ENCODE measurements at places on chromosomes 1 and 21.
A peak's percentile ranks its signal among the peaks of the same experiment; 100 is the strongest.

- DNase-seq, result no peak
These were observed 6.6 kb downstream of the LDLRAD2 start for GRCh38 chr1:21818656-21819055.

DNA sequence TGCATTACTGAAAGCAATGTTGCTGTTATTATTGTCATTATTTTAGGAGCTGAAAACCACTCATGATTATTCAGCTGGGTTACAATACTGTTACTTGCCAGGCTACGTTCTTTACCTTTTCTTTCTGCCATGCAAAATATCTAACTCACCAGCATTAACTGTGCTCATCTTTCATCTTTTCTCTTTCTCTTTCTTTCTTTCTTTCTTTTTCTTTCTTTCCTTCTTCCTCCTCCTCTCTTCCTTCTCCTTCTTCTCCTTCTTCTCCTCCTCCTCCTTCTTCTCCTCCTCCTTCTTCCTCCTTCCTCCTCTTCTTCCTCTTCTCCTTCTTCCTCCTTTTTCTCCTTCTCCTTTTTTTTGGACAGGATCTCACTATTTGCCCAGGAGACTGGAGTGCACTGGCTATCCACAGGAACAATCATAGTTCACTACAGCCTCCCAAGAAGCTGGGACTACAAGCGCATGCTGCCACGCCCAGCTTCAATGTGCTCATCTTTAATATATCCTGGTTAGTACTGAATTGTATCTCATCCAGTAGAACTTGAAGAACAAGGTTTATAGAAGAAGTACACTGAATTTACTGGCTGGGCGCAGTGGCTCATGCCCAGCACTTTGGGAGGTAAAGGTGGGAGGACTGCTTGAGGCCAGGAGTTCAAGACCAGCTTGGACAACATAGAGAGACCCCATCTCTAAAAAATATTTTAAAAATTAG lies 6.9 kb upstream of the ZMYM4 start:
- DNase-seq, result no peak

DNA sequence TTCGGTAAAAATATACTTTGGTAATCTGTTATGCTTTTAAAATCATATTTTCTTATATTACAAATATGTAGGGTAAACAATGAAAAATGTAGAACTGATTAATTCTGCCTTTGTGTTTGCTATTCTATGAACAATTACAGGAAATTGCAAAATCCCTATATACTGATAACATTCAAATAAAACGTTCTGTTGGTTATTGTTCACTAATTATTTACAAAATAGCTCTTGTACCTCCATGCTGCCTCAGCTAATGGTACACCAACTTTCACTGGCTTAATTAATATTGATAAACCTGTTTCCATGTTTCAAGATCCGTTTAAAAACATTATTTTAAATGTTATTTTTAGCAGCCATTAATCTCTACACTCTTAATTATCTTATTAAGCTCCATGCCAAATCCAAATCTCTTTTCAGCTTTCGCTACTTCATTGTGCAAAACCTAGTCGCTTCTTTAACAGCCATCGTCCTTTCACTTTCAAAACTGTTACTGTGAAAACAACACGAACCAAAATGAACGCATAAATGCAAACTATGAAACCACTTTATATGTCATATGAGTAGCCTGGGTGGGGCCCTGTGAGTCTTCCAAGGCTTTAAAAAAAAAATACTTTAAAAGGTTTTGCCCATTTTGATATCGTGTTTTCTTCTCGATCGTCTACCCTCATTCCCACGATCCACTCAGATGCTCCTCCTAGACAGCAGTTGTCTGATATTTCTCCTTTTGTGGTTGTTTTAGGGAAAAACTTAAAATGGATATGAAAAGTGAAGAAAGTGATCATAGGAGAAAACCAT lies 807.1 kb downstream of the USP25 start:
- no peak for DNase-seq

GRCh38 chr21:32445101-32445500 lies 32.6 kb downstream of the EVA1C start:
- no peak for DNase-seq

DNA sequence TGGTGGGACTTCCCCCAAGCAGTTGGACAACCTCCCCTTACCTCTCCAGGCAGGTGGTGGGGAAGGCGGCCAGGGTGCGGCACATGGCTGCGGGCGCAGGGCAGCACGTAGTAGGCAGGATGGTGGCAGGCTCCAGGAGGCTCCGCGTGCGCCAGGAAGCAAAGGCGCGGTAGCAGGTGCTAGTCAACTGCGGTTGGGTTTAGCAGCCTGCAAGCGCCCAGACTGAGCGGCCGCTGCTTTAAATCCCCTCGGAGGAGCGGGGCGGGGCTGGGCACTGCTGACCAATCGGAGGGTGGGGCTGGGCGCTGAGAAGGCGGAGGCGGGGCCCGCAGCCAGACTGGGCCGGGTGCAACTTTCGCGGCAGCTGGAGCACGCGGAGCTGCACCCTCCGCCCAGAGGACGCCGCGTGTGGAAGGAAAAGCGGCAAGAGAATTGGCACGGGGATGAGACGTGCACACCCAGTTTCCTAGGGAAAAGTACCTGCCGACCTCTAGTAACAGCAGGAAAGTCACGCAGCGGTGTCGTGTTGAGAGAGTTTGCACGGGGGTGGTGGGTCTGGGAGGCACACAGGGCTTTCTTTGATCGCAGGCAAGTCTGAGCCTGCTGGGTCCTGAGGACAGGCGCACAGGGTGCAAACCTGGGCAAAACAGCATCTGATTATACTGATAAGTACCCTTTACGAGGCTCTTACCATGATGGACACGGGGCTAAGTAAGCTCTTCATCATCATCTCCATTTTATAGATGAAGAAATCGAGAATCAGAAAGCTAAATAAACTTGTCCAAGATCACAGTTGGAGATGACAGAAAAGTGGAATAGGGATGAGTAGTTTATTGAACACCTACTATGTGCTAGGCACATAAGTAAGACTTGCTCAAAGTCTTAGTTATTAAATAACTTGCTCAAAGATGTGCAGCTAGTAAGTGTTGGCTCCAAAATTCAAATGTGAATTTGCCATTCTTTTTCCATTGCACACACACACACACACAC lies at the start of gene RGS16:
Gene RGS16, minus strand, starts transcription at position 215 of the 990 bp plus-strand sequence. Its CDS starts 130 bp downstream, at position 85.
- peak; percentile 77 for DNase-seq

GRCh38 chr1:32071758-32072621 lies 749 bp upstream of the TMEM39B start:
- DNase-seq, result no peak

DNA sequence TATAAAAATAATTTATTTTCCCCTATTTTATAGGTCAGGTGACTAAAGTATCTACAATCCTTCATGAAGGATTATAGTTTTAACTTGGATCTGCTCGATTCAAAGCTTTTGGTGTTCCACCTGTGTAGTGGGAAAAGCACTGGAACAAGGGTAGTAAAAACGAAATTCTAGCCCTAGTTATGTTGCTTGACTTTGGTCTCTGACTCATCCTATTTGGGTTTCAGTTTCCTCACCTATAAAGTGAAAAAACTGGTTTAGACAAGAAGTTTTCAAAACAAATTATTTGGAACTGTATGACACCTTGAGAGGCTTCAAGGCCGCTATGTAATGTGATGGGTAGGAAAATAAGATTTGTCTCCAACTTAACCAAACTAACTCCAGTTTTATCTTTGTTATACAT lies 505.2 kb upstream of the ZRANB2 start:
- DNase-seq, result no peak

DNA sequence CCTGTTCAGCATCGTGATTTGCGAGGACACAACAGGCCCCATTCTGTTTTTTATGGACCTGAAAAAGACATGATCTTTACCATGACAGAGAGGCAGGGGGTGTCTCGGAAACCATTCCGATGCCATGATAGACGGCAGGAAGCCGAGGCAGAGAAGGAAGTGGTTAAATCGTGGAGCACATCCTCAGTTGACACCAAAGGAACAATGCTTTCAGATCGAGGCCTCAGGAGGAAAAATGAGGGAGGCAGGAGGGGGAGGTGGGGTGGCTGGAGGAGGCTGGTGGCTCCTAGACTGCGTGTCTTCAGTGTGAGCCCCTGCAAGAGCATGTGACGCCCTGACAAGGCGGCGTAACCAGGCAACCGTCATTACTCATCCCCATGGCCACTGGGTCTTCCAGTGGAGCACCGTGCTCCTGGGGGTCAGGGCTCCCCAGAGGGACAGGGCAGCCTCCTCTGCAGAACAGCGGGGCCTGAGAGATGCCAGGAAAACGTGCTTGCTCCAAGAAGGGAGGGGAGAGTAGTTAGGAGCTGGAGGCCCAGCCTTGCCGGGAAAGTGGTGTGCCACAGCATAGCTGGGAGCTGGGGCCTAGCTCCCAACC lies 172.8 kb upstream of the TMEM51 start:
- DNase-seq, result no peak

- DNase-seq, result no peak
These were observed 642 bp downstream of the MLLT11 start for GRCh38 chr1:151060657-151061421.

DNA sequence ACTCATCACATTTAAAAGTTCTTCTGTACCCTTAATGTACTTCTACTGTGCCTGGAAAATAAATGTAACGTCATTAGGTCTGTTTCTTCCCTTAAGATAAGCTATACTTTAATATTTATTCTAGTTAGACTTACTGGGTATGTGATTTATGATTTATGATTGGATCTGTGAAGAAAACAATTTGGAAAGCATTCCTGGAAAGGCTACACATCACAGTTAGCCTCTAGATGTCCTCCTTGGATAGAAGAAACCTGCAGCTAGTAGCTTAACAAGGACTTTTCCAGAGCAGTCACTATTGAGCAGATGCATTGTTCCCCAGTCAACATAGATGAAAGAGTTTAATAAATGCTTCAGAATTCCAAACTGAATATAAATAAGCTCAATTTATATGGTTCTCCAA lies 22.2 kb upstream of the ABL2 start:
- DNase-seq, result no peak

- no peak for DNase-seq
These were observed 257.7 kb upstream of the CSF3R start for GRCh38 chr1:36740446-36740845.
